ENCODE measurements at places on chromosomes 5 and 9.

DNA sequence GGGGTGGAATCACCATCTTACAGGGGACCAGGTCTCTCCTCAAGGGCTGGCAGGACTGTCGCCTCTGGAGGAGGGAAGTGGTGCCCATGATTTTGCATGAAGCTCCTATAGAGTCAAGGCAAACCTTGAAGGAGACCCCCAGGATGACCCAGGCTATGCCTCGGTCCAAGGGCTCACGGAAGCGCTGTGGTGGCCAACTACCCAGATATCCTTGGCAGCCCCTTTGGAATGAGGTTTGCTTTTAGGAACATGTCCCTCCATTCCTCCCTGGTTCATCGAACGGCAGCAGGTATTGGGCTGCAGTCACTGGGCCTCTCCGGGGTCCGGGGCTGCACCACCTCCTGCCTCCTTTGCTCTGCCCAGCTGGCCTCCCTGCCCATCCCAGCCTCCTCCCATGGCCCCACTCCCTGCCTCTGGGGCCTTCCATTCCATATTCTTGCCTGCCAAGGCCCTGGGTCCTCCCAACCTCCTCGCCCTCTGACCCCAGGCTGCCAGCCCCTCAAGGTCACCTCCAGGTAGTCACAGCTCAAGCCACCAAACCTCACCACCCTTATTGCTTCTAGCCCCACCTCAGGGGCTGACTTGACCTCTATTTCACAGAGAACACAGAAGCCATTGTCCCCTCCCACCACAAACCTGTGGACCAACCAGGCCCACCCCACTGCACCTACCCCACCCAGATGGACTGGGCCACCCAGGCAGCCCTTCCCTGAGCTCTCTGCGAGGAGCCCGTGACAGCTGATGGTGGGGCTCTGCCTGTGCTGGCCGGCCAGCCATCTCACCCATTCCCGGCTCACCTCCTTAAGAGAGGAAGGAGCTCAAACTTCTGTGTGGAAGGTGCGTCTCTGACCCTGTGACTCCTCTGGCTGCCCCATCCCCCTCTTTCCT is 3.6 kb upstream of the IL3 start:
- ATAC-seq = no peak

- ATAC-seq = no peak
Measured at GRCh38 chr9:14547245-14548060, 145.8 kb downstream of the ZDHHC21 start.

- peak; percentile 68 for ATAC-seq
Measured at GRCh38 chr5:157476702-157477408, 16.8 kb downstream of the NIPAL4 start.

GRCh38 chr5:14915291-14915952 is 43.8 kb upstream of the ANKH start:
- ATAC-seq = no peak

- ATAC-seq = no peak
Measured at GRCh38 chr5:6755519-6755918, 42.3 kb downstream of the TENT4A start.

All from activated T-helper 17 cell treated with anti-CD3 and anti-CD28 coated beads, Interleukin-2, amount 50 U/mL, for 72 hours (primary cell).